ENCODE measurements at places on chromosomes 7 and 10.
A peak's percentile ranks its signal among the peaks of the same experiment; 100 is the strongest.

GRCh38 chr7:65230231-65230630 lies 143.4 kb upstream of the ZNF92 start:
- DNase-seq, result no peak

GRCh38 chr7:132636581-132636980 lies 60.3 kb upstream of the PLXNA4 start:
- no peak for DNase-seq

GRCh38 chr7:47651355-47652317 lies 69.7 kb upstream of the TNS3 start:
- no peak for DNase-seq

- DNase-seq, result no peak
Observed at GRCh38 chr10:84743483-84743882, 415.1 kb downstream of the CCSER2 start.

DNA sequence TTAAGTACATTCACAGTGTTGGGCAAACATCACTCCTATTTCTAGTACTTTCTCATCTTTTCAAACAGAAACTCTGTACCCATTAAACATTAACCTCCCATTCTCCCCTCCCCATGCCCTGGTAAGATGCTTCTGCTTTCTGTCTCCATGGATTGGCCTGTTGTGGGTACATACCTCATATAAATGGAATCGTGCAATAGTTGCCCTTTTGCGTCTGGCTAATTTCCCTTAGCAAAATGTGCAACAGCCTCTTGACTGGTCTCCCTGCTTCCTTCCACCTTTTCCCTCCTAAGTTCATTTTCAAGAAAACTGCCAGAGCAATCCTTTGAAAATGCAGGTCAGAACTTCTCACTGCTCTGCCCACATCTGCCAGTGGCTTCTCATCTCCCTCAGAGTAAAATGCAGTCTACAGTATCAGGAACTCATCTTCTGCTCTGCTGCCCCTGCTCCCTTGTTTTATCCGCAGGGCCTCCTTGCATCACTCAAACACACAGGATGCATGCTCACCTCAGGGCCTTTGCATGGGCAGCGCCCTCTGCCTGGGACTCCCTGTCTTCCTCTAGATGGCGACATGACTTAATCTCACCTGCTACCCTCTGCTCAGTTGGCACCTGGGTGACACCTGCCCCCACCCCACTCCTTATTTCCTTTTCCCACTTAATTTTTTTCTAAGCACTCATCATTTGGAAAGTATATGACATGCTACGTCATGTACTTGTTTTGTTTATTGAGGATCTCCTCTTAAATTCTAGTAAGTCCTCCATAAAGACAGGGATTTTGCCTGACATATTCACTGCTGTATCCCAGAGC lies 44.3 kb upstream of the ECHDC3 start:
- DNase-seq, result no peak

GRCh38 chr7:139384611-139385010 lies 24.9 kb downstream of the LUC7L2 start:
- DNase-seq, result no peak

DNA sequence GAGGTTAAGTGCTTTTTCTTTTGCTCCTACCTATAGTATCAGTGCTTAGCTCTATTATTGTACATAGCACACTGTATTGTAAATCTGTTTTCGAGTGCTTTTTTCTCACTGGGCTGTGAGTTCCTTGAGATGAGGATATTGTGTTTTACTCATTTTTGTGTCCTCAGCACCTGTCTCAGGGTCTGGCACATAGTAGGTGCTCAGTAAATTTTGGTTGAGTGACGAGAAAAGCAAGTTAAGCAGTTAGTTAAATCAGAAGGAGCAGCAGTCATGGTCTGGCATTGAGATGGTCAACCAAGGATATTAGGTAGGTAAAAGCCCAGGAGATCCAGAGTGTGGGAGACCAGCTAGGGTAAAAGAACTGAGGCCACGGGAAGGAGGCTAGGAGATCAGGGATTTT lies 51.2 kb downstream of the AP3M1 start:
- no peak for DNase-seq

GRCh38 chr7:20358762-20359282 lies 28.1 kb downstream of the ITGB8 start:
- DNase-seq, result no peak

DNA sequence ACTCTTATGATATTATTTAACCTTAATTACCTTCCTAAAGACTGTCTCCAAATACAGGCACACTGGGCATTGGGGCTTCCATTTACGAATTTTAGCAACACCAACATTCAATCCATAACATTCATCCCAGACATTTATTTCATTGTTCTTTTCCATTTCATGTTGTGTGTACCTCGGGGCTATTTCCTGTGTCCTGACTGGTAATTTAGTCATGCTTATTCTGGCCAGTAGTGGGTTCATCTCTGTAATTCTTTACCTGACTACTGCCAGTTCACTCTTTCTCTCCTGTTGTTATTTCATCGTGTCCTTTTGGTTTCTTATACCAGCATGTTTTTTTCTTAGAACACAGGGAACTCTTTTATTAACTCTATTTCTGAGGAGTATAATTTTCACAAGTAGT lies 225.7 kb downstream of the PLXDC2 start:
- DNase-seq, result no peak

GRCh38 chr10:71708301-71708703 lies 11.3 kb downstream of the C10orf105 start:
- DNase-seq, result peak; percentile 74

Data from left colon (tissue), 2 donors.